ENCODE measurements at places on chromosomes 16 and 17. TPM values are rescaled to one million over a fixed set of nuclear protein-coding genes. Genes with fewer than 3 reads are reported as not detected.

KRTAP1-5 gene
- not detected for total RNA-seq

EVI2B gene
- not detected for total RNA-seq

ITGB4 gene
- 77.6 TPM for total RNA-seq

PNMT gene
- 0.20 TPM for total RNA-seq

CD300C gene
- total RNA-seq, result 0.35 TPM

MSRB1 gene
- total RNA-seq, result 33.4 TPM

AOC2 gene
- 1.9 TPM for total RNA-seq

PIPOX gene
- total RNA-seq, result 0.21 TPM

KAT2A gene
- 36.5 TPM for total RNA-seq

B3GNT9 gene
- 9.5 TPM for total RNA-seq

AANAT gene
- total RNA-seq, result 0.26 TPM

ZNF629 gene
- total RNA-seq, result 18.0 TPM

TBC1D26 gene
- not detected for total RNA-seq

Measured in A549 treated with GW870086 at 1 μM for 4 hours (cell line).